Activated CD4-positive, alpha-beta T cell treated with anti-CD3 and anti-CD28 coated beads for 4 hours (primary cell): ENCODE measurements at places on chromosomes 12 and 14.

- peak; percentile 39 for DNase-seq
Observed at GRCh38 chr14:91872517-91873470, 5.5 kb upstream of the TC2N start.

- peak; percentile 7 for DNase-seq
Observed at GRCh38 chr12:66188584-66189485, at the start of gene IRAK3. IRAK3 (plus strand) TSS chr12:66189214; CDS start chr12:66189300, 86 bp downstream.

- no peak for DNase-seq
Observed at GRCh38 chr14:33857650-33858049, 93.2 kb downstream of the EGLN3 start.

GRCh38 chr12:92339198-92339821 lies 193.7 kb upstream of the BTG1 start:
- no peak for DNase-seq

GRCh38 chr12:93184672-93185368 lies 192.9 kb upstream of the NUDT4 start:
- DNase-seq = no peak

- no peak for DNase-seq
Observed at GRCh38 chr14:96055753-96056508, 16.8 kb downstream of the C14orf132 start.

- DNase-seq = no peak
Observed at GRCh38 chr12:95877622-95878021, 18.9 kb downstream of the SNRPF start.

- no peak for DNase-seq
Observed at GRCh38 chr14:98886982-98887381, 385.0 kb downstream of the BCL11B start.
